ENCODE measurements at places on chromosomes 7 and 10. TPM values are rescaled to one million over a fixed set of nuclear protein-coding genes. Genes with fewer than 3 reads are reported as not detected.

- no peaks in the 10 kb centered on the region for H3K4me1 ChIP-seq
- no peak overlapping the region for H3K4me3 ChIP-seq
- DNase-seq = no peak
These were observed 695.4 kb downstream of the LRMDA start for GRCh38 chr10:76126607-76127527.

- peaks cover 17% of the 10 kb centered on the region for H3K4me1 ChIP-seq
- no peak for DNase-seq
- H3K27me3 ChIP-seq = no peaks in the 10 kb centered on the region
- H3K36me3 ChIP-seq = peaks cover 17% of the 10 kb centered on the region
These were observed 3.1 kb upstream of the ZFAND2A start for GRCh38 chr7:1163121-1163520.

- H3K4me1 ChIP-seq = no peaks in the 10 kb centered on the region
- no peak overlapping the region for H3K27ac ChIP-seq
- no peak overlapping the region for H3K4me3 ChIP-seq
- no peak for DNase-seq
- H3K36me3 ChIP-seq = no peaks in the 10 kb centered on the region
These were observed 311.8 kb downstream of the PTPRN2 start for GRCh38 chr7:158275711-158276413.

DNA sequence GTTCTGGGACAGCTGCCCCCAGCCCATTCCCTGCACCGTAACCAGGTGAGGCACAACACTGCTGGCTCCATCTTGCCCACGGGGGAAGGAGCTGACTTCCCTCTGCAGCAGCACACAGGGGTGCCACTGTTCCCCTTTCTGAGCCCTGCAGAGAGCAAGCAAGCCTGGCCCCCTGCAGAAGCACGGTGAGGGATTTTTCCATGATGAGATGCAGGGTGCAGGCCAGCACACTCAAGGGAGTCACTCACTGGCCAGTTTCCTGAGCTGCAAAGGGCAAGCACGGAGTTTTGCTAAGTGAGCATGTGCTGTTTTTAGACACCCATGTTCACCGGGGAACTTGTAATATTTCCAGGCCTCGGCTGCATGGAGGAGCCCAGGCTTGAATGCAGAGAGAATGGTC lies 176.6 kb downstream of the PIP4K2A start:
- no peaks in the 10 kb centered on the region for H3K27me3 ChIP-seq
- no peak for DNase-seq
- no peak overlapping the region for H3K27ac ChIP-seq
- no peaks in the 10 kb centered on the region for H3K4me1 ChIP-seq

DNA sequence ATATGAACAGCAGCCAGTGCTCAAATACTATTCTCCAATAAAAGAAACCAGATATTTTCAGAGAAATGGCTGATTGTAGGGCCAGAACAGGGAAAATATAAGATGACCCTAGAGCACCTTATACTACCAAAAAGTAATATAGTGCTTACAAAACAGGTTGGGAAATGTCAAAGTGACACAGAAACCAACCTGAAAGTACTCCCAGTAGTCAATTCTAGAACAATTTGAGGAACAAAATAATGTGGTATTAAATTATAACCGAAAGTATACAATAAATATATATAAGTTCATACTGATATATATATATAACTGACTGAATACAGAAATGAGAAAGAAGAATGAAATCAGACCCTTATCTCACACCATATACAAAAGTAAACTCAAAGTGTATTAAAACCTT lies 657.2 kb upstream of the PHF14 start:
- no peak overlapping the region for H3K4me3 ChIP-seq
- no peaks in the 10 kb centered on the region for H3K27me3 ChIP-seq
- H3K36me3 ChIP-seq = no peaks in the 10 kb centered on the region
- H3K4me1 ChIP-seq = no peaks in the 10 kb centered on the region

DNA sequence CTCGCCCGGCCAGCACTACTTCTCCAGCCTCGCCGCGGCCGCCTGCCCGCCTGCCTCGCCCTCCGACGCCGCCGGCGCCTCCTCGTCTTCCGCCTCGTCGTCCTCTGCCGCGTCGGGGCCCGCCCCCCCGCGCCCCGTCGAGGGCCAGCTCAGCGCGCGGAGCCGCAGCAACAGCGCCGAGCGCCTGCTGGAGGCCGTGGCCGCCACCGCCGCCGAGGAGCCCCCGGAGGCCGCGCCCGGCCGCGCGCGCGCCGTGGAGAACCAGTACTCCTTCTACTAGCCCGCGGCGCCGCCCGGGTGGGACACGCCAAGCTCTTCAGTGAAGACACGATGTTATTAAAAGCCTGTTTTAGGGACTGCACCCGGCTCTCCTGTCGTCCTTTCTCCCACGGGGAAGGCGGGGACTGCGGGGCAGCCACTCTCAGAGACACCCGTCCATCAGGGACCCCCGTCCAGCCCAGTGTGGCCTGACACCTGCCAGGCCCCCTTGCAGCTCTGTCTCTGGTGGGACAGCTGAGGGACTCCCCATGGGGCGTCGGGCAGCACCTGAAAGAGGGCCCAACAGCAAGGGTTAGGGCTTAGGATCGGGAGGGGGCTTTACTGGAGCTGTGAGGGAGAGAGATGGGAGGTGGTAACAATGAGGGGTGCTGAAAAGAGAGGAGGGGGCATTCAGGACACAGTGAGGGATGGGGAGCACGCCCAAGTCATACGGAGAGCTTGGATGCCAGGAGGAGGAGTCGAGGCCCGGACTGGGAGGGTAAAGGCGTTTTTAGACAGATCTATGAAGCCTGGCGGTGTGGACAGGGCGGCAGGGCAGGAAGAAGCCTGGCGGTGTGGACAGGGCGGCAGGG lies 34.7 kb downstream of the SPDYE6 start:
- DNase-seq = peak; percentile 36
- H3K4me1 ChIP-seq = peaks cover 7% of the 10 kb centered on the region
- peaks cover 27% of the 10 kb centered on the region for H3K36me3 ChIP-seq
- no peak overlapping the region for H3K27ac ChIP-seq

GRCh38 chr7:74400420-74401136 lies 53.1 kb upstream of the GTF2IRD1 start:
- H3K36me3 ChIP-seq = peaks cover 68% of the 10 kb centered on the region
- H3K27ac ChIP-seq = no peak overlapping the region
- H3K4me1 ChIP-seq = no peaks in the 10 kb centered on the region
- DNase-seq = no peak
- no peak overlapping the region for H3K4me3 ChIP-seq
- no peaks in the 10 kb centered on the region for H3K27me3 ChIP-seq

GRCh38 chr7:7321681-7322080 lies 139.3 kb downstream of the C1GALT1 start:
- peak; percentile 14 for DNase-seq
- H3K36me3 ChIP-seq = no peaks in the 10 kb centered on the region
- no peaks in the 10 kb centered on the region for H3K4me1 ChIP-seq
- no peaks in the 10 kb centered on the region for H3K27me3 ChIP-seq

GRCh38 chr10:29630205-29631048 lies 4.3 kb downstream of the SVIL start:
- peaks cover 4% of the 10 kb centered on the region for H3K36me3 ChIP-seq
- peak overlapping the region; percentile 9 for H3K27ac ChIP-seq

- H3K27ac ChIP-seq = no peak overlapping the region
- peaks cover 17% of the 10 kb centered on the region for H3K4me1 ChIP-seq
- no peak for DNase-seq
- H3K27me3 ChIP-seq = no peaks in the 10 kb centered on the region
These were observed 164.3 kb downstream of the BMPER start for GRCh38 chr7:34069676-34070075.

DNA sequence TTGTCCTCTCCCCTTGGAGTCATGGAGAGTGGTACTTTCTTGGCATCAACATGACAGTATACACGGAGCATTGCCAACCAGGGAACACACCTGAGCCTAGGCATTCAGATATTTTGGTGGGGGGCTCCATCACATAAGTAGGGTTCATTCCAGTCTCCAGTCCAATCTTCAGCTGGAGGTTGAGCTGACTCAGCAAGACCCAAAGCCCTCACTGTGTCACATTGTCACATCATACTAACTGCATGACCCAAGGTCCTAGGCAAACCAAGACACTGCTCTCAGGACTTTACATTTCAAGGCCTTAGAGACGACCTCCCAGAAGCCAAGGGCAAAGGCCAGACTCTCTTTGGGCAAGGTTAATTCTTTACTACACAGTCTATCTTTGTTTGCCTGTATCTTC lies 190.1 kb downstream of the TMEM178B start:
- no peaks in the 10 kb centered on the region for H3K36me3 ChIP-seq
- H3K4me3 ChIP-seq = no peak overlapping the region
- no peaks in the 10 kb centered on the region for H3K27me3 ChIP-seq
- no peak overlapping the region for H3K27ac ChIP-seq
- no peaks in the 10 kb centered on the region for H3K4me1 ChIP-seq
- no peak for DNase-seq

GRCh38 chr10:108620821-108621534 lies 1302.3 kb downstream of the XPNPEP1 start:
- no peak for DNase-seq
- no peaks in the 10 kb centered on the region for H3K36me3 ChIP-seq
- H3K4me1 ChIP-seq = no peaks in the 10 kb centered on the region

GRCh38 chr7:87600130-87601124 lies at the start of gene ABCB1:
TSS of gene ABCB1 (minus strand) at chr7:87600884. CDS start at chr7:87600184, 700 bp downstream.
- H3K27ac ChIP-seq = no peak within 1 kb of the TSS
- peaks cover 10% of the 10 kb centered on the region for H3K4me1 ChIP-seq
- no peaks in the 10 kb centered on the region for H3K36me3 ChIP-seq
- peak; percentile 70 for DNase-seq
- H3K4me3 ChIP-seq = peak within 1 kb of the TSS; percentile 28

GRCh38 chr10:92121686-92122492 lies 169.0 kb downstream of the CPEB3 start:
- no peaks in the 10 kb centered on the region for H3K36me3 ChIP-seq
- H3K4me3 ChIP-seq = no peak overlapping the region
- H3K4me1 ChIP-seq = peaks cover 8% of the 10 kb centered on the region

- no peak overlapping the region for H3K4me3 ChIP-seq
- no peaks in the 10 kb centered on the region for H3K4me1 ChIP-seq
- H3K36me3 ChIP-seq = no peaks in the 10 kb centered on the region
- no peaks in the 10 kb centered on the region for H3K27me3 ChIP-seq
- no peak for DNase-seq
These were observed 33.9 kb downstream of the PTER start for GRCh38 chr10:16470747-16471146.

- peak; percentile 64 for DNase-seq
- H3K4me3 ChIP-seq = peak overlapping the region; percentile 48
- peaks cover 13% of the 10 kb centered on the region for H3K4me1 ChIP-seq
- H3K36me3 ChIP-seq = no peaks in the 10 kb centered on the region
These were observed 714 bp upstream of the KCND2 start for GRCh38 chr7:120272261-120272660.

- no peak overlapping the region for H3K4me3 ChIP-seq
- H3K4me1 ChIP-seq = no peaks in the 10 kb centered on the region
- no peak overlapping the region for H3K27ac ChIP-seq
- H3K27me3 ChIP-seq = no peaks in the 10 kb centered on the region
These were observed 1231.1 kb upstream of the CELF2 start for GRCh38 chr10:9786576-9786975.

DNA sequence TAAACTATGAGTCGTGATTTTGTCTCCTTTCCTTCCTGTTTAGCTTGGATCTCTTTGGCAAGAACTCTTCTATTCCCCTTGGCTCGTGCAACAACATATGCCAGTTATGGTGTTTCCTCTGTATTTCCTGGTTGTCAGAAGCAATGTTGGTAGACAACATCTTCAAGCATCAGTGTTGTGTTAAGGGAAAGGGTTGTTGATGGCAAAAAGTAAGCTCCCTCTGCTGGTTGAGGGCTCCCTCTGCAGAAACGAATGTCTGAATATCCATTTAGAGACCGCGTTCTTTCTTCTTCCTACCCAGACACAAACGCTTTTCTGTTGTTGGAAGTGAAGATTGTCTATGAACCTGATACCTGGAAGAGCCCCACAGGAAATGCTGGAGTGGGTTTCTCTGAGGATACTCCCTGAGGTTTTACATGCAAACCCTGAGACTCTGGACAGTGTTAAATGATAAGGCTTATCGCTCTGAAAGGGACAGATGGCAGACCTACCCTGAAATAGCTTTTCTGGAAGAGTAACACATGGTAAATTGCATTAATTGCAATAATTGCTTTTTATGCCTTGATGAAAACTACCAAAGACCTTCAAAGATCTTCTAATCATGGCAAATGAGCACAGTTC lies 23.5 kb upstream of the C1QL3 start:
- no peaks in the 10 kb centered on the region for H3K36me3 ChIP-seq
- no peak overlapping the region for H3K4me3 ChIP-seq
- H3K27me3 ChIP-seq = no peaks in the 10 kb centered on the region
- DNase-seq = peak; percentile 13

The CCDC3 gene
- total RNA-seq = 10.5 TPM

The KCND2 gene
- total RNA-seq = 1.3 TPM

The MLXIPL gene
- total RNA-seq = 0.13 TPM

The PROSER2 gene
- 3.4 TPM for total RNA-seq

The TUBAL3 gene
- total RNA-seq = 0.09 TPM

The NANOS1 gene
- total RNA-seq = 3.7 TPM

The CRPPA gene
- total RNA-seq = 6.6 TPM

The ADAM12 gene
- total RNA-seq = 16.0 TPM

The CYP2E1 gene
- 0.98 TPM for total RNA-seq

The STOX1 gene
- 2.7 TPM for total RNA-seq

The CYP26C1 gene
- 0.09 TPM for total RNA-seq

The EVX1 gene
- total RNA-seq = not detected

The GJD4 gene
- 2.0 TPM for total RNA-seq

The MRPL32 gene
- 48.8 TPM for total RNA-seq

The PRSS37 gene
- total RNA-seq = not detected

The CCL24 gene
- 0.13 TPM for total RNA-seq

The IKZF1 gene
- total RNA-seq = 1.6 TPM

The SYT15B gene
- 0.27 TPM for total RNA-seq

The CNPY1 gene
- 0.18 TPM for total RNA-seq

The AKR1C8 gene
- total RNA-seq = 0.09 TPM

Data from muscle of leg (tissue), 16 donors.